ENCODE measurements at places on chromosomes 1 and 21. TPM values are rescaled to one million over a fixed set of nuclear protein-coding genes. Genes with fewer than 3 reads are reported as not detected.

- DNase-seq: no peak
Observed at GRCh38 chr1:29876902-29877301, 640.6 kb downstream of the PTPRU start.

DNA sequence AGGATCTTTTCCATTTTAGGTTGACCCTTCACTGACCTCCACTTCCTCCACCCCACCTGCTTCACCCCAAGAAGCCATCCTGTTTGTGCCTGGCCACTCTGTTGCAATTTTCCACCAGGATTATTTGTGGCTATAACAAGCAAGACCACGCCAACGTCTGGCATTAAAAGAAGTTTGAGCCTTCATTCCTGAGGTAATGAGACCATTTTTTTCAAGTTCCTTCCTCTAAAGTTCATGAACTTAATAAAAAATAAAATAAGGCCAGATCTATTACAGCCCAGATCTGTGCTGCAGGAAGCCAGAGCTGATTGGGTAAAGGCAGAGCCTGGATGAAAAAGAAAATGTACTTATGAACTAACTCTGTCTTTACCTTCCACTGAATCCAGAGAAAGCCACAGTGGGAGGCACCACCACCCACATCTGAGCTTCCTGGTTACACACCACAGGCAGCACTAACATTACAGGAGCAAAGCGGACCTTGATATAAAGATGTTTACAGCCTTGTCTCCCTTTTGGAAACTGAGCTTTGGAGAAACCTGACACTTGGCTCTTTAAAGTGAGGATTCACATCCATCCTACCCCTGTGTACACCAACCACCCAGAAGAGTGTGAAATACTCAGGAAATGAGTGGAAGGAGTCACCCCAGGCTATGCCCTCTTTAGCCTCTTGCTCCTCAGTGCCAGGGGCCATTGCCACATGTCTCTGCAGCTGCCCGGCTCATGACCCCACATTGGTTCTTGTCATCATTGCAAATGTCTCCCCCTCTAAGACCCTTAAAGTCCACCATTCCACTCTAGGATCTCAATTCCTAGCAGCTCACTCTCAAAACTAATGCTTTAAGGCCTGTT lies 293.6 kb downstream of the PLPP3 start:
- no peak for DNase-seq

The STMN1 gene
- 39.2 TPM for total RNA-seq

- no peak for DNase-seq
Observed at GRCh38 chr1:113166473-113166872, 93.5 kb downstream of the LRIG2 start.

DNA sequence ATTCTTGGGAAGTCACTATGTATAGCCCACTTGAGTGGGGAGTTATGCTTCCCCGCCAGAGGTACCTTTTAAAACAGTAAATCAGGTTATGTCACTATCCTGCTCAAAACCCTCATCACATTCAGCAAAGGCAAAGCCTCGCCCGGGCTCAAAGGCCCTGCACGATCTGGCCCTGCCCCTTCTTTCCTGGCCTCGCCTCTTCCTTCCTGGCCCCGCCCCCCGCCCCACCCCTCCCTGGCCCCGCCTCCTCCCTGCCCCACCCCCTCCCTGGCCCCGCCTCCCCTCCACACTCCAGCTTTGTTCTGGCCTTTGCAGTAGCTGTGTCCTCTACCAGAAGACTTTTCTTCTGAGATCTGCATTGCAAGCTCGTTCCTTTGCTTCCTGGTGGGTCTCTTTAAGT lies 6.6 kb downstream of the LDLRAD2 start:
- peak; percentile 18 for DNase-seq

- no peak for DNase-seq
Observed at GRCh38 chr1:238738892-238739291, 647.5 kb upstream of the CHRM3 start.

DNA sequence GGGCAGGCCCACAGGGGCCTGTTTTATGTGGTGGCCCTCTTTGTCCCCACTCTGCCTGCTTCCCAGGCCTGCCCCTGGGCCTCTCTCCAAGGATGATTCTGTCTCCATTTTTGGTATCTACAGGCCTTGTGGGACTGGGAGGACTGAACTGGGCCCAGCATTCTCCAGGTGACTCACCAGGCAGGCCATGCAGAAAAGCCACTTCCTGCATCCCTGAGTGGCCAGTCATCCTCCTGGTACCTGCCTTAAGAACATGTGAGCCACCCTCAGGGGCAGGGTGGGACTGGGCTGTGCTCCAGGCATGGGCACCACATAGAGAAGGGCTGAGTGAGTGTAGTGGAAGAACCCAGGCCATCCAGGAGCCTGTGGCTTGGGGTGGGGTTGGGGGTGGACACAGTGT lies 20.0 kb upstream of the BCAR3 start:
- DNase-seq: peak; percentile 72

DNA sequence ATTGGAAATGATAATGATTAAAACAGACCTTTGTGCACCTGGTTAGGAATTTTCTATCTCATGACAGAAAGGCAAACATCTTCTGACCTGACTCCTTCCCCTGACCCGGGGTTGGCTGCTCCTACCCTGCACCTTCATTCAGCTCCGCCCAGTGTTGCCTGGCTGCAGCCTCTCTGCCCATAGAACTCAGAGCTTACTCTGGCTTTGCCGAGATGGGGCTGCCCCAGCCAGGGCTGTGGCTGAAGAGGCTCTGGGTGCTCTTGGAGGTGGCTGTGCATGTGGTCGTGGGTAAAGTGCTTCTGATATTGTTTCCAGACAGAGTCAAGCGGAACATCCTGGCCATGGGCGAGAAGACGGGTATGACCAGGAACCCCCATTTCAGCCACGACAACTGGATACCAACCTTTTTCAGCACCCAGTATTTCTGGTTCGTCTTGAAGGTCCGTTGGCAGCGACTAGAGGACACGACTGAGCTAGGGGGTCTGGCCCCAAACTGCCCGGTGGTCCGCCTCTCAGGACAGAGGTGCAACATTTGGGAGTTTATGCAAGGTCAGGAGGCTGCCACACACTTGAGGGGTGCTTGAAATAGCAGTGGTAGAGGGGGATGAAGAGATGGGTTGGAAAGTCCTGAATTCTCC lies at the start of gene DIO1:
Gene DIO1 (plus strand): TSS at position 189 of the 638 bp plus-strand sequence. CDS start 24 bp downstream, at position 213.
- DNase-seq: peak; percentile 87

The CAMK2N1 gene
- 12.2 TPM for total RNA-seq

The GBP7 gene
- not detected for total RNA-seq

DNA sequence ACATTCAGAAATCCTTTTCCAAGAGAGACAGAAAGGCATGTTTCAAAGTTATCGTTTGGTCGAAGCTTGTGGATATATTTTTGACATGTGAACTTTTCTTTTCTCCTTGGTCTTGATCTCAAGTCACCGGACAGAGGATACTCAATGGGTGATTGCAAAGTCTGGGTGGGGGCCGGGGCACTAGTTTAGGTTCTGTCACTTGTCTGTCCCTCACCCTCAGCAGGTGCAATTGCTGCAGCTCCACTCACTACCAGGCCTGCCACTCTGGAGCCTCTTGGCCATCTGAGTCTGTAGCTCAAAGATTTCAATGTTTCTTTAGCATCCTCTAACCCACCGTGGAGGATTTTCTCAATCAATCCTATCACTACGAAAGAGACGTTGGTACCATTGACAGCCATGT lies 246.0 kb upstream of the C1orf174 start:
- no peak for DNase-seq

DNA sequence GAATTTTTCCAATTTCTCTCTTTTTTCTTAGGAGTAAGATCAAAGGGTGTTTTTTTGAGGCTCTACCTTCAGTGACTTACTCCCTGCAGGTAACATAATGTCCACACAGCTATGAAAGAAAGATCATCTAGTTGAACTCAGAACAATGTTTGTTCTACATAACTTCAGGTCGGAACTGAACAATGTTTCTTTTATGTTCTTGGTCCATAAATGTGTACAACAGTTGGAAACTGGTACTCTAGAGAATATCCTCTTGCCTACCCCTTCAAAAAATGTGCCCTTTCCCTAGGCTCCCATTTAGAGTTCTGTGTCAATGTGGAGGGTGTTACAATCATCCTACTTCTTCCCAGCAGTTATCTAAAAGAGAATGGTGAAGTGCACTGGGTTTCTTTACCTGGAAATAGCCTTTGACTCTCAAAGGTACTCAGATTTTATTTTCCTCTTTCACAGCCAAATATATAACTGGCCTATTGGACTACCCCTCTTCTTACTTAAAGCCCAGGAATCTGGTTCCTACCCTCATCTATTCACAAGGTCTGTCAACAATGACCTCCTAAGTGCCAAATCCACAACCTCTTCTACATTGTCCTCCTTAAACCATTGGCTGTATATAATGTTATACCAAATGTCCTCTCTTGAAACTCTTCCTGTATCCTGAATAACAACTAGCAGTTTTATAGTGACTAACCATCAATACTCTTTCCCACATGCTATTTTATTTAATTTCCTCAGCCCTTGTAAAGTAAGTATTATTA lies 42.3 kb downstream of the CD58 start:
- DNase-seq: no peak

DNA sequence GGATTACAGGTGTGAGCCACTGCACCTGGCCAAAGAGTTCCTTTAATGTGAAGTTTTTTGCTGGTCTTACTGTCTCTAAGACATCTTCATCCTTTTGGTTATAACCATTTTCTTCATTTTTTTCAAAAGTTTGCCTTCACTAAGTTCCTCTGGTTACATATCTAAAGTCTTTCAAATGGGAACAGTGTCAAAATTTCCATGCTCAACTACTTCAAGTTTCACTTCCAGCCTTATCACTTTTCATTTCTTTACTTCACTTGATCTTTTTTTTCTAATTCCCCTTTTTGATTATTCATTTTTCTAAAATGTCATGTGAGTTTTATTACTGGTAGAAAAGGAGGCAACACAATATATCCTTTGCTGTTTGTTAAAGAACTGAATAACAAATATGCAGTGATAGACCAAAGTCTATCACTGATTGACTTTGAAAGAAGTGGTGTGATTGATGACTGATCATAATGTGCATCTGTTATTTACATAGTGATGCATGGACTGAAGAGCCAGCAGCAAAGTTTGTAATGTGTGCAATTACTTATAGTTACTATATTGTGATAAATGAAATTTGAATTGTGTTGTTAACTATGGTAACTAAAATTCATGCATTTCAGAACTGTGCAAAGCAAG lies 16.0 kb upstream of the ZFYVE9 start:
- DNase-seq: no peak
